ENCODE measurements at places on chromosomes 1 and 21.

- DNase-seq: no peak
Observed at GRCh38 chr1:230832476-230832875, 35.8 kb downstream of the C1orf198 start.

GRCh38 chr21:46063734-46064680 is 33.9 kb upstream of the COL6A2 start:
- no peak for DNase-seq

DNA sequence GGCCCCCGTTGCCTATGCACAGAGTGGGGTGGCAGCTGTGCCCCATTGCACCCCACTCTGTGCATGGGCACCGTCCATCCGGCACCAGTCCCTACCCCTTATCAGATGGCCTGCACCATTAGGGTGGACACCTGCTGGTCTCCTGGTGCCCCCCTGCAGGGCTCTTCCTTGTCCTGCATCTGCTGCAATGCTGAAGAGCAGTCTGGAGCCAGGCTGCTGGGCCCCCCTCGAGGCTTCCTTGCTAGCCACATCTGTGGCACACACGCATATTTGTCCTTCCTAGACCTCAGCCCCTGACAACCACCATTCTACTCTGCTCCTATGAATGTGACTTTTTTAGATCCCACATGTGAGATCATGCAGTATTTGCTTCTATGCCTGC is 56.4 kb downstream of the COL18A1 start:
- no peak for DNase-seq

GRCh38 chr1:47228644-47229030 is 3.4 kb downstream of the TAL1 start:
- no peak for DNase-seq

DNA sequence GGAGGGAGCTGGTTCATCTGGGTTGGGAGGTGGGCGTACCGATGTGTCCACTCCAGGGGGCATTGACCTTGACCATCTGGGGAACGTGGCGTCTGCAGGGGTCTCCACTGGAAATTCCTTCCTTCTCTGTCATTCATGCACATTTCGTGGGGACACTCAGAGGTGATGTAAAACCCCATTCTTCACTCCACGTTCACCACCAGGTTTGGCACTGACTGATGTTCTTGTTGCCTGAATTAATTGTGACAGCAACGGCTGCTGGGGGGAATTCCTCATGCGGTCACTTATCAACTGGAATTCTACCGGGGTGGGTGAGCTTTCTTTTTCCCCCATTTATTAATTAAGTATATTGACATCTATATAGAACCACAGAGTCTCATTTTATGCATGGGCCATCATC is 18.1 kb upstream of the POFUT2 start:
- DNase-seq: no peak

DNA sequence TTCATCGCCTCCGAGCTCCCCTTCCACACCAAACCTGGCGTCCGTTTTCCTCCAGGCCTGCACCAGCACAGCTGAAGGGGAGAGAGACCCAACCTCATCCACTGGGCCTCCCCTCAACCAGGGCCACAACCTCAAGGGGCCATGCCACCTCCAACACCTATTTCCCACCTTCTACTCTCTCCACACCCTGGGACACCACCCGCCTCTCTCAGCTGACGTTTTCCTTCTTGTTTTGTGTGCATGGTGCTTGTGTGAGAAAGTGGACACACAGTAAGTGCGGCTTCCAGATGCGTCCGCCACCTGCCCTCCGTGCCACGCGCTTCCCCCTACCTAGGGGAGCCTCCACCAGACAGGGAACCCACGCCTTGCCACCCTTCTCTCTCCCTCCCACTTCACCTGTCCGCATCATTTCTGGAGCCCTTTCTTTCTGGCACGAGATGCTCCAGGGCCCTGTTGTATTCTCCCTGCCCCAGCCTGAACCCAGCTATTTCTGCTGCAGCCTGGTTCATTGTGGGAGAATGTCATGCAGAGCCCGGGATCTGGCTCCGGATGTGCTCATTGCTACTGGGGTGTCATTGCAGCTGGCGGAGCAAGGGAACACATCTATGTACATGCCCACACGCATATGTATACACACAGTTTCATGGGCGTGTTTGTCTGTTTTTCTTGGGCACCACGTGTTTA is 1.3 kb upstream of the GNB1 start:
- no peak for DNase-seq

GRCh38 chr1:76827066-76827465 is 40.2 kb upstream of the ST6GALNAC5 start:
- no peak for DNase-seq

- DNase-seq: no peak
Observed at GRCh38 chr1:99018313-99018712, 13.7 kb upstream of the PLPPR5 start.

DNA sequence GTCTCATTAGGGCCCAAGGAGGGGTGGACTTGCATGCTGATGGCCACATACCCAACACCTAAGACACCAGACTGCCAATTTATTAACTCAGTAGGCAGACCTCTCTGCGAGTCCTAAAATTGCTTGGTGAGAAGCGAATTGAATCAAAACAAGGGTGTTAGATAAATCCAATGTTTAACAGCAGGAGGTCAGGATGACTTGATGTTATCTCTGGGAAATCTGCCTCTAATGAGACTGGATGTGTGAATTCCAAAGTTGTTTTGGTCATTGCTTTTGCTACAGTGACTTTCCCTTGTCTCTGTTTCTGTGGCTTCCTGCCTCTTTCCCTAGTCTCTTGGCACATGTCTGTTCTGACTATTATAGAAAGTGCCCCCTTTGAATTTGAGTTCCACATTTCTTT is 20.8 kb downstream of the MTR start:
- DNase-seq: no peak

DNA sequence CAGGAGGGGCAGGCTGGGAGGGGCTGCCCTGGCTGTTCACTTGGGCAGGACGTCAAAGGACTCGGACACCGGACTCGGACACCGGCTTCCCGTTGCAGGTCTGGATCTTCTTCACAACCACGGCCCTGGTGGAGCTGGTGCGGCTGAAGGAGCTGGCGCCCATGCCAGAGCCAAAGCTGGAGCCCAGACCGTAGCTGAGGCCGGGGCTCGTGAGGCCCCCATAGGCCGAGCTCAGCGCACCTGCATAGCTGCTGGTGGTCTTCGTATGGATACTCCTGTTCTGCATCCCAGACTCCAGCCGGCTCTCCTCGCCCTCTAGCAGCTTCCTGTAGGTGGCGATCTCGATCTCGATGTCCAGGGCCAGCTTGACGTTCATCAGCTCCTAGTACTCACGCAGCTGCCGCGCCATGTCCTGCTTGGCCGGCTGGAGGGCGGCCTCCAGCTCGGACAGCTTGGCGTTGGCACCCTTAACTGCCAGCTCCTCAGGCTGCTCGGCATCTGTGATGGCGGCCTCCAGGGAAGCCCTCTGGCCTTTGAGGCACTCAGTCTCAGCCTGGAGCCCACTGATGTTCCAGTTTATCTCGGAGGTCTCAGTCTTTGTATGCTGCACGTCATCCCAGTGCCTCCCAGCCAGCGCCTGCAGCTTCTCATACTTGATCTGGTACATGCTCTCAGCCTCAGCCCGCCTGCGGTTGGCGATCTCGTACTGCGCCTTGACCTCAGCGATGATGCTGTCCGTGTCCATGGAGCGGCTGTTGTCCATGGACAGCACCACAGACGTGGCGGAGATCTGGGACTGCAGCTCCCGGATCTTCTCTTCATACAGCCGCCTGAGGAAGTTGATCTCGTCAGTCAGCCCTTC is 15.1 kb upstream of the KLF17 start:
- DNase-seq: no peak

- no peak for DNase-seq
Observed at GRCh38 chr1:19140465-19140864, 69.6 kb downstream of the UBR4 start.

DNA sequence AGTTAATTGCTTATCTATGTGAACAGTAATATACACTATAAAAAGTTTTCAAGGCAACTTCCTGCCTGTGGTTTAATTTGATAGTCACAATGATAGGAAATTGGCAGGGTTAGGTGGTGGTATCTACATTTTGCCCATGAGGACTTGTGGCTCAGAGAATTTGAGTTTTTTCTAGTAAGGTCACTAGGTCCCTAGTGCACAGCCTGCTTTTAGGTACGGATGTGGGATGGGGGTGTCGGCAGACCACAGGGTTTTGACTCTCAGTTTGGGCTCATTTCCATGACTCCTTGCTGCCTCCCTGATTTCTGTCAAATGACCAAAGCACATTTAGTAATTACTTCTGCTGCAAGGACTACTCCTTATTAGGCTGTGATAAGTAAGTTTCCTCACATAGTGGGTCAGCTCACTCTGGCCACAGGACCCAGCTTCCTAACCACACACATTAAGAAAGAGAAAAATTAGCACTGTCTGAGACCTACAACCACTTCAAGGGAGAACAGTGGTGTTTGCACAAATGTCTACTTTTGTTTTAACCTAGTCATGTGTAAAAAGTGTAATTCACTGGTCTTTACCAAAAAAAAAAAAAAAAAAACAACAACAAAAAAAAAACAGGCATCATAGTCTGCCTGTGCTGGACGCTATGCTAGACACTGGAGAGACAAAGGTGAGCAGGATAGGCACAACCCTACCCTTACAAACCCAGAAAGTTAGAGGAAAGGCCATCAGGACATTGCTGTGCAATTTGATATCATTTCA is 43.7 kb downstream of the MRPL39 start:
- no peak for DNase-seq

- DNase-seq: no peak
Observed at GRCh38 chr1:110426854-110427253, 19.4 kb upstream of the LAMTOR5 start.

DNA sequence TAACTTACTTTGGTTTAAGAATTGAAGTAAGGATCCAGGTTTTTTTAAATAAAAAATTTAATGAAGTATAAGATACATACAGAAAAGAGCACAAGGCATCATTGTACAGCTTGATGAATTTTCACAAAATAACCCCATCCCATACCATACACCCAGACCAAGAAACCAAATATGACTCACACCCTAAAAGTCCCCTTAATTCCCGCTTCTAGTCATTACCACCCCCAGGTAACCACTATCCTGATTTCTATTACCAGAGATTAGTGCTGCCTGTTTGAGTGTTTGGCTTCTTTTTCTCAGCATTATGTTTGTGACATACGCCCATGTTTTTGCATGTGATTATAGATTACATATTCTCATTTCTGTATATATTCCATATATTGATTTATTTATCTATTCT is 98.5 kb upstream of the HIVEP3 start:
- no peak for DNase-seq
